ENCODE measurements at places on chromosomes 13 and 19. TPM values are rescaled to one million over a fixed set of nuclear protein-coding genes. Genes with fewer than 3 reads are reported as not detected.

GRCh38 chr19:22545751-22546150 is 88.4 kb upstream of the ZNF492 start:
- DNase-seq = peak; percentile 77

- DNase-seq = no peak
These were observed 240.9 kb downstream of the LIG4 start for GRCh38 chr13:107974409-107974808.

DNA sequence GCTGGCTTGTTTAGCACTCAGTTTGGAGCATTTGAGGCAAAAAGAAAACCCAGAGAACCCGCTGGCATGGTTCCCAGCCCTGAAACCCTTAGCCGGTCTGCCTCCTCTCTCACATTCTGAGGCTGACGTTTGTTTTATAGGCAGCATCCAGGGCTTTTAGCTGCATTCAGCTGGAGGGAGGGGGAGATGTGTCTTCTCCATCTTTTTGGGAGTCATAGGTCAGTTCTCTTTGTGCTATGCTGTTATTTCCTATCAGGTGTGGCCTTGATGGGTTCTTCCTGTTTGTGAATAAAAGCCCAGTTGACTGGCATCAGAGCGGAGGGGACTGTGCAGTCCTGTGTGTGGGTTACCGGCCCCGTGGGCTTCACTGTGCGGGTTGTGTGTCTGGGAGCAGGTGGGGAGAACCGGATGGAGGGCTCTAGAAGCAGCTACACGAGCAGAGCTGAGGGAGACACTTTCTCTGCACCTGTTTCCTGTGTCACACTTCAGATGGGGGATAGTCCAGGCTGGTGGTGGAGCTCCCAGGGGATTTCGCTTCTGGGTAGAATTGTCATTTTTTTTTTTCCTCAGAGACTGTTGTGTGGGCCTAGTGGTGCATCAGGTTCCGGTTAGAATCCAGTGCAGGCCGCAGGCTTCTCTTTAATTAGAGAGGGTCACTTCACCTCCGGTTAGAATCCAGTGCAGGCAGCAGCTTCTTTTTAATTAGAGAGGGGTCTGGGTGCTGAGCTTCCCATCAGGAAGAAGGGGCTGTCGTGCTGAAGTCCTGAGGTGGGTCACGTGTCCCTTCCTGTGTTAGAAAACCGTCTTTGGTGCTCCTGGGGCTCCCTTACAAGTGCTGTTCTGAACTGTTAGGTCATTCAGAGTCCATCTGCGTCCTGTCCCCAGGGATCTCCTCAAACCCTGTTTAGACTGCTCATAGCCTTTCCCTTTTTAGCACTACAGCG is 69.6 kb downstream of the ARHGEF7 start:
- peak; percentile 89 for DNase-seq

DNA sequence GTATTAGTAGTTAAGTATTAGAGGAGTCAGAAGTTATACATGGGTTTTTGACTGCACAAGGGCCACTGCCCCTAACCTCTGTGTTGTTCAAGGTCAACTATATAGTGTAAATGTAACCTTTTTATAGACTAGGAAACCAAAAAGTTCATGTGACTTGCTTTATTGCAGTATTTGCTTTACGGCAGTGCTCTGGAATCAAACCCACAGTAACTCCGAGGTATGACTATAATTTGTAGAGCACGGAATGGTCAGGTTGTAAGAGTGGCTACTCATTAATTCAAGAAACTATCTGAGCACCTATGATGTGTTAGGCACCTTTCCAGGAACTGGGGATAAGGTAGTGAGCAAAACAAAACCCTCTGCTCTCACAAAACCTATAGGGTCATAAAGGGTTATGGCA is 22.2 kb downstream of the SUPT20H start:
- DNase-seq = no peak

- no peak for DNase-seq
These were observed 353.1 kb downstream of the UQCRFS1 start for GRCh38 chr19:28859811-28860210.

The CGB3 gene
- not detected for total RNA-seq

The PRR22 gene
- total RNA-seq = 2.1 TPM

- no peak for DNase-seq
These were observed 6.4 kb upstream of the XPO4 start for GRCh38 chr13:20908714-20909497.

DNA sequence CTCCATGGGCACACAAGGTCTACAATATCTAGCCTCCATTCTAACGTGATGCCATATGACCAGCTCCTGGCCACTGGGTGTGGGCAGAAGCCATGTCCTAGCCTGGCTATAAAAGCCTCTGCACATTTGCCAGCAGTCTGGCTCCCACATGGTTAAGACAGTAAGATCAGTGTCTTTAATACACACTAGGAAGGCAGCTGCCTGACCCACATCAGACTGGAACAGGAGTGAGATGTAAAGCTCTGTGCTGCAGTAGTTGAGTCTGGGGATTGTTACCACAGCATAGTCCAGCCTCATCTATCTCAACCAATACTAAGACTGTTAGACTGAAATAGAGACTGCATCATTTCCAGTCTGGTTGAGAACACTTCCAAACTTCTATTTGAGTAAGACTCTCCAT is 533.1 kb downstream of the IRS2 start:
- DNase-seq = no peak

The TNFSF9 gene
- total RNA-seq = not detected

The ZNF699 gene
- 4.3 TPM for total RNA-seq

DNA sequence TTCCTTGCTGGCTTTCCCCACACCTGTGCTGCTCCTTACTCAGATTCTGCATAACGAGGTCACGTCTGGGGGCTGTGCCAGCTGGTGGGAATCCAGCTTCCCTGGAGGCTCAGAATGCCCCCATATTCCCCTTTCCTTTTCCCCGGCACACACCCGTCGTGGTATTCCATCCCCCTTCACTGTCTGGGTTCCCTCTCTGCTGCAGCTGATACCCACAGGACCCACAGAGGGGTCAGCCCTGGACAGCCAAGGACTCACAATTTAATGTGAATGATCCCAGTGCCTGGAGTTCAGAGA is 4.2 kb upstream of the MYH14 start:
- DNase-seq = peak; percentile 66

GRCh38 chr13:23790577-23791170 is 98.5 kb downstream of the MIPEP start:
- DNase-seq = peak; percentile 49

The LHB gene
- not detected for total RNA-seq

The KCNN1 gene
- not detected for total RNA-seq

The GARIN5A gene
- total RNA-seq = 1.2 TPM

DNA sequence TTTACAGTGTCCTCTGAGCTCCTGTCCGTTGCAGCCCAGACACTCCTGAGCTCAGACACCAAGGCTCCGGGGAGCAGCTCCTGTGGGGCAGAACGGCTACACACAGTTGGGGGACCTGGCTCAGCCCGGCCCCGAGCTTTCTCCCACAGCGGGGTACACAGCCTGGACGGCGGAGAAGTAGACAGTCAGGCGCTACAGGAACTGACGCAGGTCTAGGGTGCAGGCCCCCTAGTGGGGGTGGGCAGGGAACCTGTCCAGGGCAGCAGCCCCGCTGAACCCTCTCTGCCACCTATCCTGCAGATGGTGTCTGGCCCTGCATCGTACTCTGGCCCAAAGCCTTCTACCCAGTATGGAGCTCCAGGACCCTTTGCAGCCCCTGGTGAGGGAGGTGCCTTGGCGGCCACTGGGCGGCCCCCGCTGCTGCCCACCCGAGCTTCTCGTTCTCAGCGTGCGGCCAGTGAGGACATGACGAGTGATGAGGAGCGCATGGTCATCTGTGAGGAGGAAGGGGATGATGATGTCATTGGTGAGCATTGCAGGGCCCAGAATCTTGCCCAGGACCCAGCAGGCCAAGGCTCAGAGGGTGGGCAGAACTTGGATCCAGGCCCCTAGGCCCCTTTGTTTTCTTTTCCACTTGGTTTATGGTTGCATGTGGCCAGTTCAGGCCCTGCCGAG is 12.9 kb upstream of the PRR19 start:
- DNase-seq = no peak

The KIR2DL1 gene
- not detected for total RNA-seq

- DNase-seq = peak; percentile 53
These were observed 669 bp downstream of the GADD45B start for GRCh38 chr19:2476451-2477140.

DNA sequence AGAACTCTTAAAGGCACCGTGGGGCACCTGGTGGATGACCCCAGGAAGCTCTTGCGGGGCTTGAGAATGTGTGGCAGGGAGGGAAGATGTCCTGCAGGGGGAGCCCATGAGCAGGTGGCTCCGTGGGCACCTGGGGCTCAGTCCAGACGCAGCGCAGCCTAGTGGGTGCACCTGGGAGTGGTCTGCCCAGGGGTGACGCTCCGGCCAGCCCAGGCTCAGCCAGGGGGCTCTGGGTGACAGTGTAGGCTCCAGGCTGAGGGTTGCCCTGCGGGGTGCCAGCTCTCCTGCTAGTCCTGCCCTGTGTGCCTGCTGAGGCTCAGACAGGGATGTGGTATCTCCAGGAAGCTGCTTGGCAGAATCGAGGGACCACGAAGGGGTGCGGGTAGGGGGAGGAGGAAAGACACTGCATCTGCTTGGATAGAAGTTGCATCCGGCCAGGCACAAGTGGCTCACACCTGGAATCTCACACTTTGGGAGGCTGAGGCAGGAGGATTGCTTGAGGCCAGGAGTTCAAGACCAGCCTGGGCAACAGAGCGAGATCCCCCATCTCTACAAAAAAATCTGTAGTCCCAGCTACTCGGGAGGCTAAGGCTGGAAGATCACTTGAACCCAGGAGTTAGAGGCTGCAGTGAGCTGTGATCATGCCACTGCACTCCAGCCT is 15.0 kb upstream of the PGLS start:
- peak; percentile 86 for DNase-seq

DNA sequence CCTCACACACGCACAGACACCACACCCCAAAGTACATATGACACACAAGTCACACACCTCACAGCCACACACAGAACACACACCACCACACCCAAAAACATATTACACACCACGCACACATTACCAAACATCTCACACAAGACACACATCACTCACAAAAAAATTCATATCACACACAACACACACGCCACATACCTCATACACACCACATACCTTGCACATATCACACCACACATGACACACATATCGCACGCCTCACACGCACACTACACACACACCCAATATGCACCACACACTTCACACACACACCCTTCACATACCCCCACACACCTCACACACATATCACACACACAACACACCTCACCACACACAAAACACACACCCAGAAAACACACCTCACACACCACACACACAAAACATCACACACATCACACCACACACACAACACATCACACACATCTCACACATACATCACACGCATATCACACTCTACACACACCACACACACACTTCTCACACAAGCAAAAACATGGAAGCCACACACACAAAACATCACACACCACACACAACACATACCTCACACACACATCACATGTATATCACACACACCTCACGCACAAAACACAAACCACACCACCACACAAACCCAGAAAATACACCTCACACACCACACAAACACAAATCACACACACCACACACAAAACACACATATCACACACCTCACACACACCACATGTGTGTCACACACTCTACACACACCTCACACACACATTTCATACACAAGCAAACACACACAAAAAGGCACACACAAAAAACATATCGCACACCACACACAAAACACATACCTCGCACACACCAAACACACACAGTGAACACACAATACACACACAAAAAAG is 132.1 kb downstream of the CRYL1 start:
- no peak for DNase-seq

The ZNF296 gene
- not detected for total RNA-seq

DNA sequence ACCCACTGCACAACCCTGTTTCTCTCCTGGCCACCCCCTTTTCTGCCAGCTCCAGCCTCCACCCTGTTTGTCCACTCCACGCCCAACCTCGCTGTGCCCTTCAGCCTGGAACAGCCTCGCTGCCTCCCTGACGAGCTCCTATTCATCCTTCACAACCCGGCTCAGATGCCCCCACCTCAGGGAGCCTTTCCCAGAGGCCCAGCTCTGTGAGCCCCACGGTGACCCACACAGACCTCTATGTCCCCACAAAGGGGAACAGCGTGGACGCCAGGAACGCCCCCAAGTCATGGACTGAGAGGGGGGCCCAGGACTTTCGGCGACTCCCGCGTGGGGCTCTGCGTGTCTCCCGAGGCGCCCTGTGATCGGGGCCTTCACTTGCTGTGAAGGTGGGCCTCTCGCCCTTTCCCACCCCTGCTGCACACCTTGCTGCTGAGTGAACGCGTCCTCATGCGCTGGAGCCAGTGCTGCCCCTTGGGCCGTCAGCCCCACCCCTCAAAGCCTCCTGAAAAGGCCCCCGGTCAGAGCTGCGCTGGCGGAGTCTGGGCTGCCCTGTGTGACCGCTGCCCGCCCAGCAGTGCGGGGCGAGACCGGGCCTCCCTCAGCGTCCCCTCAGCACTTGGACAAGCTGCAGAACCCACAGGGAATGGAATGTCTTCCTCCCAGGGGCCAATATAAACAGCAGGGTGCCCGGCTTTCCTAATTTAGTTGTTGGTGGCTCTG is 40.0 kb downstream of the ADPRHL1 start:
- no peak for DNase-seq

GRCh38 chr13:25908366-25908765 is 143.4 kb downstream of the SHISA2 start:
- peak; percentile 85 for DNase-seq

GRCh38 chr19:49718991-49719390 is 28.1 kb downstream of the CPT1C start:
- no peak for DNase-seq

The CELF5 gene
- not detected for total RNA-seq

GRCh38 chr19:3606690-3607289 is at the start of gene TBXA2R:
TBXA2R (minus strand) TSS chr19:3606875; CDS start chr19:3600634, 6,241 bp downstream.
- DNase-seq = peak; percentile 77
